ENCODE measurements at places on chromosomes 1 and 21.

DNA sequence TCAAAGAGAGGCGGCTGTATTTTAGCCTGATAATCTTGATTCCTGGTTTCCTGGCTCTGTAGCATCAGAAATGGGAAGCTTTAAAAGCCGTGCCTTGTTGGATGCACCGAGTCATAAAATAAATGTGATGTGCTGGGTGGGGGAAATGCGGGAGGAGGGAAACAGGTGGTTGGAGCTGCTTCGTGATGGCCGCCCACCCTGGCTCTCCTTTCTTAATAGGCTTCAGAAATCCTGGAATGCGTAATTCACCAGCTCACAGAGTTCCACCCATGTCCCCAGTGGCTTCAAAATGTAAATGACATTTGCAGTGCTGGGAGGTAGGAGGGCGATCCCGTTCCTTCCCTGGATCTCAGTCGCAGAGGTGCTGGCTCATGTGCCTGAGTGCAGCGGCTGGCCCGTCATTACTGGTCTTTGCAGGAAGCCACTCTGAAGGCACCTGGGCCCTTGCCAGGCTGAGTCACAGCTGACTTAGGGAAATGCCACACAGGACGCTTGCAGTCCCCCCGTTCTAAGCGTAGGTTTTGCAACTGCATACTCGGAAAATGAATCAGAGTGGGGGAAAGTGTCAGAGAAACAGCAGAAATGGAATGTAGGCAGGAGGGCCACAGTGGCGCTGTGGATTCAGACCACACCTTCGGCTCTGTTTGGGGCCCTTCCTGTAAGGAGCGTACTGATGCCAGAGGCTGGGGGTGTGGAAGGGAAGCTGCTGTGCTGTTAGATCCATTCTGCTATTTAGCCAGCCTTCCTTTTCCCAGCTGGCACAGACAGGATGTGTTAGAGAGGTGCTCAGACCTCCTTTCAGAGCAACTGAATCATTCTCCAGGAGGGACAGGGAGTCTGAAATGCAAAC, 37.6 kb downstream of the GALNT2 start:
- peak; percentile 82 for DNase-seq

DNA sequence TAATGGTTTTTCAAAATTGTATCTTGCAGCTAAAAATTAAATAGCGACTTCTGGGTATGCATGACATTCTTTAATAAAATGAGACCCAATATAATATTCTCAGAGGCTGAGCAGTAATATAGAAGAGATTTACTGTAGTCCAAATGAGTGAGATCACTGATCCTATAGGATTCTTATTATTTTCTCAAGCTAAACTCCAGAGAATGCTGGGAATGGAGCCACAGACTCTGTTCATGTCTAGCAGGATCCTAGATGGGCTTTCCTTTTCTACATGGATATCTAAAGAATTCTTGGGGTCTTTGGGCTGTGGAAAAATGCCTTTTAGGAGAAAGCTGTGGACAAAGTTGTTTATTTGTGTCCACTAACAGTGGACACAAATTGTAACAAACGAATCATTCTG, 150.7 kb upstream of the ZNF644 start:
- DNase-seq, result no peak

DNA sequence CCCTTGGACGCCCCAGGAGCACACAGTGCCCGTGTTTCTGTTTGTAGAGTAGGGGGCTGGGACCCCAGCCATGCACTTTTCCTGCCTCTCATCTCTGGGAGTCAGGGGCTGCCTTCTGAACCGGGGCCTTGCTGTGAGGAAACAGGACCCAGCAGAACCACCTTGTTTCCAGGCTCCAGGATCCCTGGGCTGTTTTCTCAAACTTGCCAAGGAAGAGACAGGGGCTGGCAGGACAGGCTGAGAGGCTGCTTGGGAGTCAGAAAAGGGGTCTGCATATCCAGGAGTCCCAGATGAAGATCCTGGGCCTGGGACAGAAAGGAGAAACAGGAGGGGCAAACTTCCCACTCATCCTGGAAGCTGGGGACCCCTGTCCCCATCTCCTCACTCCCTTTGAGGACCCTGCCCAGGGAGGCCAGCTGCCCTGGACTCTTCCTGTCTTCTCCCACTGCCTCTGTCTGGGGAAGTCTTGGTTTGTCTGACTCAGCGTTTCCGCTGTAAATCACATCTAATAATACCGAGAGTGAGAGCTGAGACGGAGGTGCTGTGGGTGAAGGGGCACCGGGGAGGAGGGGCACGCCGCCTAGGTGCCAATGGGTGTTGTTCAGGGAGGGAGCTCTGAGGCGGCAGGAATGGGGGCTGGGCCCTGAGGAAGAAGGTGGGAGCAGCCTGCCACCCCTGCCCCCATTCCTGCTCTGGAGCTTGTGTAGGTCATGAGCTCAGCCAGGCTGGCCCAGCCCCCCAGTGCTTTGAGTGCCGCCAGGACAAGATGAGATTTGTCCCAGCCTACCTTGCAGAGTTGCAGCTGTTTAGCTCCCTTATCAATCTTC, 16.7 kb downstream of the POU3F1 start:
- peak; percentile 43 for DNase-seq

DNA sequence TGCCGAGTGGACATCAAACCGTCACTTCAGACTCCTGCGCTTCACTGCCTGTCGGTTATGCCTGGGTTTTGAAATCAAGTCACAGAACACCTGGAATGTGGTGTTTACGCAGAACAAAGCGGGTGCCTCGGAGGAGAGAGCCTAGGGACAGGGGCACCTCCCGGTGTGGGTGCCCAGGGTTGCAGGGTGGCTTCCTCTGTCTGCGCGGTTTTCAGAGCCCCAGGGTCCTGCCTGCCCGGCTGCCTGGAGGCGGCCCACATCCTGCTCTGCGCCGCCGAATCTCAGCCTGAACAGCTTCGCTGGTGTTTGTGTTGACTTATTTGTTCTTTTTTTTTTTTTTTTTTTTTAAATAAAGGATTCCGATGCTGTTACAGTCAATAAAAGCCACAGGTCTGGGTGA, 113.5 kb upstream of the COL6A1 start:
- no peak for DNase-seq

GRCh38 chr1:227756172-227756959, 21.1 kb downstream of the SNAP47 start:
- DNase-seq, result no peak

DNA sequence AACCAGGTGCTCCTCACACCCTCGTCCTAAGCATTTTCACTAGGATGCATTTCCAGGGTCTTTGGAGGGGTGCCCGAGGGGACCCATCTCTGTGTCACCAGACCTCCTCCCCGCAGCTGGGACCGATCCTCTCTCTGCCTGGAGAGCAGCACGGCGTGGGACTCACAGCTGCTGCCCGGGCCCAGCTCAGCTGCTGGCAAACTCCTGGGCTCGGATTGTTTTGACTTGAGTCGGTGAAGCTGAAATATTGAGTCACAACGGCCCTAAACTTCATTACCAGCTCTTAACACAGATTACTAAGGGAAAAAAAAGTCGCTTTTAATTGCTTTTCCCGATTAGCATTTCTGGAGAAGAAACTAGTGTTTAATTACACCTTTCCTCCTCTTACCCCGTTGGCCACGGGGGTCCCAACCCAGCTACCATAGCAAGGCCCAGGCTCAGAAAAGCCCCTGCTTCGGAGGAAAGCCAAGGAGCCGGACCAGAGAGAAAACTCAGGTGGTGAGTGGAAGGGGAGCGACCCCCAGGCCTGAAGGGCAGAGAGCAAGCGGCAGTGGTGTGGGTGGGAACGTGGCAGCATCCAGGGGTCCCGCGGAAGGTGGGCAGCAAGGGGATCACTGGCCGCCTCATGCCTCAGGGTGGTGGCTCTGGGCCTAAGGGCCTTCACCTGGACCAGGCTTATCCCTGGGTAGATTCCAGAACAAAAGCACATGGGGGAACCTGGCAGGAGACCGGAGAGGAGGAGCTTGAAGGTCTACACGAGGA, 41.7 kb downstream of the CASZ1 start:
- no peak for DNase-seq

DNA sequence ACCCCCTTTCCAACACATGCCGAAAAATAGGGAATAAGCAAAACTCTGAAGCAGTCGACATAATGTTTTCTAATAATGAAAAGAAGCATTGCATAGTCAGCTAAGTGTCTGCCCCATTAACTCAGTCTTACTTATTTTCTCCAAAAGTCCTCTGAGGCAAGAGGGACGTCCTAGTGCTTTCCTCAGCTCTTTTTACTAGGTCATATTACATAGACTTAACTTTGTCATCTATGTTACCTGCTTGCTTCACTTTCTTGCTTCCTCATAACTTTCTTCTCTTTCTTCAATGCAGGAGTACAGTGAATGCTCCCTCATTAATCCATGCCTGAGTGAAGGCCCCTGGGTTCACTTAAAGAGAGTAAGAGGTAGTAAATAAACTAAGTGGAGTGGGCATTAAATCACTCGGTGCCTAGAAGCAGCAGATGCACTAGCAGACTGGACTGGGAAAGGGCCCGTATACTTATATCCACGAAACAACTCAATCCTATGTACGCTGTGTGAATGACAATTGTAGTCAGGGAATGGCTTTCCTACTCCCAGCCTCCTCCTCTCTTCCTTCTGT, 210.5 kb upstream of the SPAG17 start:
- no peak for DNase-seq

GRCh38 chr1:30649321-30649991, 73.9 kb downstream of the MATN1 start:
- no peak for DNase-seq

DNA sequence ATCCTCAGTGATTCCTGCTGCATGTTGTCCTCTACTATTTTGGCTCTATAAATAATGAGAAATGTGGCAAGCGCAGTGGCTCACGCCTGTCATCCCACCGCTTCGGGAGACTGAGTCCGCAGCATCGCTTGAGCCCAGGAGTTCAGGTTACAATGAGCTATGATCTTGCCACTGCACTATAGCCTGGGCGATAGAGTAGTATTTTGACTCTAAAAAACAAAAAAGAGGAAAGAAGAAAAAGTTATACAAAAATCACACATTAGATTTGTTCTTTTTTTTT, 756 bp upstream of the SLC25A44 start:
- no peak for DNase-seq

GRCh38 chr1:31664528-31664927, 19.9 kb upstream of the PEF1 start:
- no peak for DNase-seq

- DNase-seq, result peak; percentile 86
Measured at GRCh38 chr1:224784265-224785039, 145.0 kb upstream of the DNAH14 start.

DNA sequence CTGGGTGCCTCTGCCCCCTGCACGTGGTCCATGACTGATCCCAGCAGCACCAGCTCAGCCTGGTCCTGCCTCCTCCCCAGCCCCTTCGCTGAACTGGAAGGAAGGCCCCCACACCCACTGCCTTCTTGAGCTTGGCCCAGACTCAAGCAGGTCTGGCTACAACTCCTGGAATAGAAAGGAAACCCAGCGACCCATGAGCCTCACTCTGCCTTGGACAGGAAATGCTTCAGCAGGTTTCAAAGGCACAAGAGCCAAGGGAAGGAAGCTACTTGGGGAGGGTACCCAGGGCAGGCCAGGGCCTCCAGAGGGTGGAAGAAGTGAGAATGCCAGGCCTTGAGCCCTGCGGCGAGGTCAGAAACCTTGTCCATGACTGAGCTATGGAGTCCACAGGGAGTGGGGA, 35.9 kb upstream of the RD3 start:
- DNase-seq, result no peak

GRCh38 chr1:16445052-16445451, 4.5 kb downstream of the NECAP2 start:
- no peak for DNase-seq

DNA sequence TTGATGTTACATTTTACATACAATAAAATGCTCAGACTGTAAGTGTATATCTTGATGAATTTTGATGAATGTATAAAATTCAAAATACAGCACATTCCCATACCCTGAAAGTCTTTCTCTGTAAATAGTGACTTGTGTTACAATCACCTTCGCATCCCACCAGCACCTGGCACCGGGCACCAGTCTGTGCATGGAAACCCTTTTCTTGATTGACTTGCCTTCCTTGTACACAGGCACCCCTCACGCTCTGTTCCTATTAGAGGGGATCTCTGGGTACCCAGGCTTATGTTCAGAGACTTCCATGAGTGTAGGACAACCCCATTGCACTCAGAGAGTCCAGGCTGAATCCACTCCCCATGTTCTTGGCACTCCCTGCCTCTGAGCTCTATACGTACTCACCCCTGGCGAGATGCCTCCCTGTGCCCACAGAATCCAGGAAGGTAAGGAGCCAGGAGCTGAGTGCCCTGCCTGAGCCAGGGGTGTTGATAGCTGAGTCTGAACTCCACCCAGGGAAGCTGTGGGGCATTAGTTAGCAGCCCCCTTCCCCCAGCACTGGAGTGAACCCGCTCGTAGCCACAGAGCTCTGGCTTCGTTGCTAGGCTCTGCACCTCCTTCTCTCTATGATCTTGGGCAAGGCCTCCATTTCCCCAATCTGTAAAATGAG, 22.5 kb upstream of the PKP1 start:
- DNase-seq, result no peak

DNA sequence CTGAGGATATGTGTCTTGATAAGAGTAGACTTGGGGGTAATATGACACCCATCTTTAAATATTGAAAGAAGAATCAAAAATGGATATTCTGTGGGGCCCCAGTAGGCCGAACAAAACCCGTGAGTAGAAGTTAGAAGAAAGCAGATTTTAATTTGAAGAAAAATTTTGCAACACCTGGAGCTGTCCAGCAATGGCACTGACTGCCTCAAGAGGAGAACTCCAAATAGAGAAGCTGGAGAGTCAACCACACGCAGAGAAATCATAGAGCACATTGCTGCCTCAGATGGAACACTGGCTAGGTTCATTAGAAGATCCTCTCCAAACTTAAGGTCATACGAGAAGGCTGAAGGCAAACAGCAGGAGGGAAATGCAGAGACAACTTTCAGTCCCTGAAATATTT, 6.8 kb downstream of the NHLH1 start:
- DNase-seq, result peak; percentile 46
